ENCODE measurements at places on chromosomes 6 and 20. TPM values are rescaled to one million over a fixed set of nuclear protein-coding genes. Genes with fewer than 3 reads are reported as not detected.

Gene ZNF311
- 8.1 TPM for total RNA-seq

Gene KCNQ5
- 26.9 TPM for total RNA-seq

Gene TNFRSF21
- 41.9 TPM for total RNA-seq

Gene DEF6
- total RNA-seq: 1.6 TPM

Gene HCRTR2
- total RNA-seq: 14.1 TPM

Gene MYB
- 5.6 TPM for total RNA-seq

Gene PKIG
- 23.2 TPM for total RNA-seq

Gene SMIM8
- 54.1 TPM for total RNA-seq

Gene NOL4L
- 30.4 TPM for total RNA-seq

Gene KIF25
- total RNA-seq: not detected

Gene KIF6
- total RNA-seq: 2.2 TPM

Gene ABHD16B
- not detected for total RNA-seq

Gene SPAG4
- 1.9 TPM for total RNA-seq

Gene FAM120B
- 52.0 TPM for total RNA-seq

Gene SIRPB1
- total RNA-seq: 1.3 TPM

Gene MUC22
- total RNA-seq: not detected

Gene KCNK16
- not detected for total RNA-seq

Gene ANKRD66
- total RNA-seq: 0.31 TPM

Measured in parietal lobe (tissue), 2 donors.